ENCODE measurements at places on chromosomes 6 and 20.

GRCh38 chr6:159804504-159804903, 4.4 kb downstream of the PNLDC1 start:
- no peak for DNase-seq

- no peak for DNase-seq
Measured at GRCh38 chr6:87762116-87762515, 60.1 kb upstream of the AKIRIN2 start.

DNA sequence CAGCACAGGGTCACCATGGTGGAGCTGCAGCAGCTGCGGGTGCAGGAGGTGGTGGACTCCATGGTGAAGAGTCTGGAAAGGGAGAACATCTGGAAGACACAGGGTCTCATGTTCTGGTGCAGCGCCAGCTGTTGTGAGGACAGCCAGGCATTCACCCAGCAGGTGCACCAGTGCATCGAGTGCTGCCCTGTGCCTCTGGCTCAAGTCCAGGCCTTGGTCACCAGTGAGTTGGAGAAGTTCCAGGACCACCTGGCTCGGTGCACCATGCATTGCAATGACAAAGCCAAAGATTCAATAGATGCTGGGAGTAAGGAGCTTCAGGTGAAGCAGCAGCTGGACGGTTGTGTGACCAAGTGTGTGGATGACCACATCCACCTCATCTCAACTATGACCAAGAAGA, 22.9 kb upstream of the RIPK1 start:
- DNase-seq = no peak

DNA sequence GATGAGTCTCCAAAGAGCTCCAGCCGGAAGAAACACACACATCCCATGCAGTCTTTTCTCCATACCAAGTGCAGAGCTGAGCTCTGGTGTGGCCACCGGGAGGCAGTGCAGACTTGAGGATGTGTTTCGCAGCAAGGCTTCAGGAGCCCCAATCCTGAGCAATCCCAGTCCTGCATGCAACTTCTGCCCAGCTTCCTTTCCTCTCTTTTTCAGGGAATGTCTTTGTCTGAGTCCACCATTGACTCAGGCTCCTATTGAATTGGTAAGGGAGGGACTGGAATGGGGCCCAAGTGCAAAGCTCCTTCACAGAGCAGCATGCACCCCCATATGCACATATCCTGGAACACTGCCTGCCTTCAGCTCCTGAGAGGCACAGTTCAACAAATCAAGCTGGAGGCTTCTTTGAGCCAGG, 50.5 kb upstream of the ASIP start:
- peak; percentile 67 for DNase-seq

All from GM13977 (cell line).